CD4-positive, CD25-positive, alpha-beta regulatory T cell (primary cell): ENCODE measurements at places on chromosomes 12 and 14.

- DNase-seq = no peak
Measured at GRCh38 chr14:75315144-75315543, 36.5 kb downstream of the FOS start.

DNA sequence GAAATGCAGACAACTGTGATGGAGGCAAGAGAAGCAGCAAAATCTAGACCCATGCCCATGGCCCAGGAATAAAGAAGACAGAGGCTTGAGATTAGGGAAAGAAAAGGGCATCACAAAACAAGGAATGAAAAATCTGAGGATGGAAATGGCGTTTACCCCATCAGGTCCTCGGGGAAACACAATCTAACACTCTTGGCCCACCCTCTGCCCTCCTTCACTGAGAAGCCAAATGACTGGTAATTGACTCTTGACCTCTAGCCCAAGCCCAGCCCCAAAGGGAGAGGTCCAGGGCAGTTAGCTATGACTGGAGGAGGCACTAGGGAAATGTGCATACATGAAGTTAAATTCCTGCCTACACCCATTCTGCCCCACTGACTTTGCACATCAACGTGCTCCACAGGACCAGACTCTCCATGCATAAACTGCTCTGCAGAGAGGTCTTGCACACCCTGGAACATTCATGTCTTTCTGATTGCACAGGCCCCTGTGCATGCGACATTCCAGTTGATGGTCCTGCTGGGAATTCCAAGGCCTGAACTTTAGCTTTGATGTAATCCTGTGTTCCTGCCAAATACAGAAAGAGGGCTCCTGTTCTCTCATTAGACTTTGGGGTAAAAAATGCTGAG, 5.7 kb downstream of the ZFHX2 start:
- DNase-seq = no peak

DNA sequence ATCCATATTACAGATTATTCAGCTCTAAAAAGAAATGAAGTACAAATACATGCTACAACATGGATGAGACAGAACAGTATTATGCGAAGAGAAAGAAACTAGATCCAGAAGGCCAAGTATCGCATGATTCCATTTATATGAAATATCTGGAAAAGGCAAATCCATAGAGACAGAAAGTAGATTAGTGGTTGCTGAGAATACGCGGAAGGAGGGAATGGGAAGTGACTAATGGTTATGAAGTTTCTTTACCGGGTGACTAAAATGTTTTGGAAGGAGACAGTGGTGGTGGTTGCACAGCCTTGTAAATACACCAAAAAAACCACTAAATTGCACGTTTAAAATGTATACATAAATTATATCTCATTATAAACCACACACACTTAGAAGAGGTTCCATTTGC, 12.5 kb downstream of the PRDM4 start:
- DNase-seq = no peak

GRCh38 chr12:51403681-51404136, 12.5 kb upstream of the GALNT6 start:
- DNase-seq = no peak

DNA sequence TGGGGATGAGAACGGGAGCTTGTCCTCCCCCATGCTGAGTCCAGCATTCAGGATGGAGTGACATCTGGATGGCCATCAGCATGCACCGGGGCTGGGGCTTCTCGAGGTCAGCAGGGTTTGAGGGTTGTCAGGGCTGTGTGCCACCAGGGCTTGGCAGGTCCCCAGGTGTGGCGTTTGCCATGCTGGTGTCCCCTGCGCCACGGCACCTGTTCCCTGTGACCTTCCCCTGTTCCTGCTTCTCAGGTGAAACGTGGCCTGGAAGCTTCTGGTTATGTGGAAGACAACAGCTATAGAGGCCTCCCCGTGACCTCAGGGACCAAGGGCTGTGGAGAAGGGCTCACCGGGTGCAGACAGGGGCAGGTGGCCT, 152.4 kb downstream of the KIF26A start:
- no peak for DNase-seq

DNA sequence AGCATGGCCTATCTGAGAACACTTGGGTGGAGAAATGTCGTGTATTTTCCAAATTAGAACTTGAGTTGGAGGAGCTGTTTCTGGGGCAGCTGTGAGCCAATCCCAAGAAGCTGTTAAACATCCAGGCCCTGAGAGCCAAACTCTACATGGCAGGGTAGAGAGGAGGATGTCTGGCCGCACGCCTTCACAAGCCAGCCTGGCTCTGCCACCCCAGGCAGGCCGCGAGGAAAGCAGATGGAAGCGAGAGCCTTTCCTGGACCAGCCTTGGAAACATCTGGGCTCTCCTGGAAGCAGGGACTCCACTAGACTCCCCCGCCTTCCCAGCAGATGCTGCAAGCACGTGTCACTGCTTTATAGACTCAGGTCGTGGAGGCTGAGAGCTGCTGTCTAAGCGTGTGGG, 312.8 kb upstream of the FKBP4 start:
- DNase-seq = no peak
